ENCODE measurements at places on chromosomes 1 and 21. TPM values are rescaled to one million over a fixed set of nuclear protein-coding genes. Genes with fewer than 3 reads are reported as not detected.

The ACTL8 gene
- total RNA-seq, result not detected

The S100A16 gene
- total RNA-seq, result 159 TPM

The GBP7 gene
- total RNA-seq, result not detected

The PRKCZ gene
- total RNA-seq, result 5.2 TPM

The S100A2 gene
- total RNA-seq, result 2.2 TPM

The LCE1E gene
- total RNA-seq, result not detected

The SLC30A2 gene
- total RNA-seq, result not detected

The LRRC71 gene
- not detected for total RNA-seq

The SERPINC1 gene
- total RNA-seq, result not detected

The ZC3H12A gene
- 21.6 TPM for total RNA-seq

The WNT3A gene
- total RNA-seq, result not detected

The CA6 gene
- not detected for total RNA-seq

DNA sequence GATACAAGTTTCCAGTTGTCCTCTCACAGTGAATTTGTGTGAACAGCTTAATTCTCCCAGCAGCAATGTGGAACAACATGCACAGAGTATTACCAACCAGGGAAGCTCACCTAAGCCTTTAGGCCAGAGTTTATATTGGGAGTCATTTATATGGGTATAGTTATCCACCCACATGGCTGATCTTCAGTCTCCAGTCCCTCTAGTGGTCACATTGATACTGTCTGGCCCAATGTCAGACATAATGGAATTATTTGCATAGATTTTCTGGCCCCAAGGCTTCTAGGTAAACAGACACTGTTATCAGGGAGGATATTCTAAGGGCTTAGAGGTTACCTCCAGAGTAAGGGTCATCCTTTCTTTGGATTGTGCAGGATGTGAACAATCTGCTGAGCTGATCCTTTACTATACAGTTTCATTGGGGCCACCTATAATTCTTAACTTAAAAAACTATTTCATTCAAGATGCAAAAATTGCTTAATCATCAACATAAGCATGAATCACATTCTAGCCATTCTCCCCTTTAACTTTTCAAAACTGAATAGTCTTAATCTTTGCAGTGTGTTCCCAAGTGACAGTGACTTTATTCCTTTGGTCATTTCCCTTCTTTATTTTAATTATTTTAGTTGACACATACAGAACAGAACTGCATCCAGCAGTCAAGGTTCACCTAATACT is 210.9 kb downstream of the LTN1 start:
- DNase-seq, result peak; percentile 57

DNA sequence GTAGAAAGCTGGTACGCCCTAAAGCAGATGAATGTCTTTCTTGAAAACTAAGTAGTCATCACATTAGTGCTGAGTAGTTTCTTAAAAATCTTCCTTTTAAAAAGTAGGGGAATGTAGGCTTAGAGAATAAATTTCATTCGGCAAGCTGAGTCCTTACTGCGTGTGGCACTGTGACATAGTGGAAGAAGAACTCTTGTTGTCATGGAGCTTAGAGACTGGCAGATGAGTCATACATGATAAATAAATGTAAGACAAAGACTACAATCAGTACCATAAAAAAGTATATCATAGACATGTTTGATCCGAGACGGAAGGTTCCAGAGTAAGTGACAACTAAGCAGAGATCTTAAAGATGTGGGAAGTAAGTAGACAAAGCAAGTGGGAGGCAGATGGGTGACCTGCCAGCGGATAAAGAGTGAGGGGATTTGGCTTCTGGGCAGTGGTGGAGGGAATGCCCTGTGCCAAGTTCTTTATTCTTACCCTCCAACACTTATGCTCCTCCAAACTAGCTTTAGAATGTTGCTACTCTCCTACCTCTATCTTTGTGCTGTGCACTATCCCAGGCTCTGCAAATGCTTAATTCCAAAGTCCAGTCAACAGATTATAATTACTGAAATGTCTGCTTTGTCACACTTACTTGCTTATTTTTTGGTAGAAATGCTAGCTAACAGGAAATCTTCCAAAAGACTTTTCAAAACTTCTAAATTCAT is 608.5 kb upstream of the USP24 start:
- DNase-seq, result no peak

GRCh38 chr1:205933671-205934618 is 9.3 kb downstream of the SLC26A9 start:
- DNase-seq, result peak; percentile 12

- DNase-seq, result peak; percentile 19
Measured at GRCh38 chr1:228903434-228904071, 168.3 kb downstream of the RHOU start.

DNA sequence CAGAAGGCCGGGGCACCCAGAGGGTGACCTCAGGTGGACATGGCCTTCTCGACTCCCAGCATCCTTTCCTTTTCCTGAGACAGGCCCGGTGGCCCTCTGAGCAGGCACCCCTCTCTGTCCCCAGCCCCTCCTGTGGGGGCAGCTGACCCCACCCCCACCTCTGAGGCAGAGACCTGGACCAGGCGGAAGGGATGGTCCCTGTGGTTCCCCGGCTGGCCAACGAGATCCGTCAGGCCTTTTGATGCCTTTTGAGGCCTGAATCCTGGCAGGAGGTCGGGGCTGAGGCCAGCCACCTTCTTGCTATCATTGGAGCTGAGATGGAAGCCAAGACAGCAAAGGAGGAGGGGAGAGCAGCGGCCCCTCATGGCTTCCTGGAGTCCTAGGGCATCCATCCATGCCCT is 50.2 kb upstream of the ACTRT2 start:
- no peak for DNase-seq

DNA sequence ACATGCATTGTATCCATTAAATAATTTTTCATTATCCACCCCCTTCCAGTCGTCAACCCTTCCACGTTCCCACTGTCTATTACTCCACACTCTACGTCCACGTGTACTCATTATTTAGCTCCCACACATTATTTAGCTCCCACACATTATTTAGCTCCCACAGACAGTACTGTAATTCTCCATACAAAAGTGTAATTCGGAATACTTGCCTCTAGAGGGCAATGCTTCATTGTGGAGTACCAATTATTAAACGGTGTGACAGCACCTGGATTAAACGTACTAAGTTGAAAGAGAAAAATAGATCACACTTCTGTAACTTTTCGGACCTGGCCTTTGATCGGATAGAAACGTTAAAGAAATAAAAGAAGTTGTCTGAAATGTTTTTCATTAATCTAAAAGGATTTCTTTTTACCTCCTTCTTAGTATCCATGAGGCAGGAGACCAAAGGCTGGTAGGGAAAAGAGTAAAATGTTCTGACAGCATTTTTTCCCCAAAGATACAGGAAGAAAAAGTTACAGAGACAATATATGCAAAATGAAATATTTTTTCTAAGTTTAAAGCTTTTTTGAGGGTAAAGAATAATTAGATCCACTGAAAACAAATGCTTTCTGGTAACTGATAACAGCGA is 99.2 kb downstream of the LHX8 start:
- peak; percentile 13 for DNase-seq

DNA sequence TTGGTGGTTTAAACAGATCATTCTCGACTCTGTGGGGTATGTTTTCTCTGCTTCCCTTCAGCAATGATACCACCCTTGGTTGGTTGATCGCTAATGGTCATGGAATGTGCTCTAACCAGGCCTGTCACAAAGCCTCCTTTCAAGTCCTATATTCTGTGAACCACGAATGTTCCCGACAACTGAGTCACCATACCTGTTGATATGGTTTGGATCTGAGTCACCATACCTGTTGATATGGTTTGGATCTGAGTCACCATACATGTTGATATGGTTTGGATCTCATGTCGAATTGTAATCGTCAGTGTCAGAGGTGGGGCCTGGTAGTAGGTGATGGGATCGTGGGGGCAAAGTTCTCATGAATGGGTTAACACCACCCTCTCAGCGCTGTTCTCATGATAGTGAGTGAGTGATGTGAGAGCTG is 10.2 kb upstream of the CAMK2N1 start:
- no peak for DNase-seq

DNA sequence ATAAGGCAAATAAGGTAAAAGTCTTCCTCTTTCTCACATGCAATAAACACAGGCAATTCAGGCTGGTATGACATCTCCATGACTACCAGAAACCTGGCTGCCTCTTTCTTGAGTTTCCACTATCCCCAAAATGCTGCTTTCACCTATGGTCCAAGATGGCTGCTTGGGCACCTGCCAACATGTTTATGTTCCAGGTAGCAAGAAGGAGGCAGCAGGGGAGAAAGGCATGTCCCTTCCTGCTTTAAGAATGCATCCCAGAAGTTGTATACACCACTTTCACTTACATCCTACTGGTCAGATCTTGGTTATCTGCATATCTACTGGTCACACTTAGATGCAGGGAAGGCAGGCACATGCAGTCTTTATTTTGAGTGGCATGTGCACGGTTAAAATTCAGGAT is 19.4 kb upstream of the ACOT11 start:
- DNase-seq, result no peak

DNA sequence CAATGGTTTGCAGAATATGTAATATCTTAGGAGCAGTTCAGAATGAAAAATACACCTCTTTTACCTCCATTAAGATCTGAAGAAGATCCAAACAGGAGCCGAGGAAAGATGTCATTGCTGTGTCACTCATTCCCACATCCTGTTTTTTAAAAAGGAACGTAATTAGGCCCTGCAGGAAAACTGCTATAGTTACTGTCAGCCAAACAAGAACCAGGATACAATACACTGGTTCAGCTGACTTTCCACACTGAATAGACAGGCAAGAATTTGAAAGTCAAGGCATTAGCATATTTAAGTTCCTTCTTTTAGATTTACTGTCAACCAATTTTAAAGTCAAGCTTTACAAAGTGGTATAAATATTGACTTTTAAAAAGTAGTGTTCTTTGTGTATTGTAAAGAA is 63.8 kb downstream of the IARS2 start:
- DNase-seq, result no peak

- no peak for DNase-seq
Measured at GRCh38 chr1:220565670-220566069, 37.7 kb downstream of the MARK1 start.

DNA sequence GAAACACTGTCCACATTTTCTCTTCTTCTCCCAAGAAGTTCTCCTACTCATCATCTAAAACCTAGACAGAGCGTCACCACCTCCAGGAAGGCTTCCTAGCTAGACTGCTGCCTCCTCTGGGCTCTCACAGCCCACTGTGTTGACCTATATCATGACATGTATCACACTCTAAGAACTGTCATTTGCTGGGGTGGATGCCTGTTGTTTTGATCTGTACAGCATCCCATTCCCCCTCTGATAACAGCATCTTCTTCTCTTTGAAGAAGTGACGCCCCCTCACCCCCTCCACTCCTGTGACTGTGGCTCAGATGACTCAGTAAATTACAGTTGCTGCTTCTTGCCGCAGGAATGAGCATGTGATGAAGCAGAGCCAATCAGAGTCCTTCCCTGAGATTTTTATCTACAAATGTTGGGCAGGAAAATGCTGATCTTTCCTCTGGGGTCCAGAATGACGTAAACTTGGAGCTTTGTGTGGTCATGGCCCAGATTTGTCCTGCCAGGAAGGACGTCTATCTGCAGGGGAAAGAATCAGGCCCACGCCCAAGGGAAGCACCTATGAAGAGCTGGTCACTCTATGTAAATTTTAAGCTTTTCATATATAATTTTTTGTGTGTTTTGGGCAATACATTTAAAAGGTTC is 28.0 kb upstream of the FOXO6 start:
- DNase-seq, result peak; percentile 35

- DNase-seq, result no peak
Measured at GRCh38 chr1:242690849-242691609, 166.5 kb upstream of the PLD5 start.

DNA sequence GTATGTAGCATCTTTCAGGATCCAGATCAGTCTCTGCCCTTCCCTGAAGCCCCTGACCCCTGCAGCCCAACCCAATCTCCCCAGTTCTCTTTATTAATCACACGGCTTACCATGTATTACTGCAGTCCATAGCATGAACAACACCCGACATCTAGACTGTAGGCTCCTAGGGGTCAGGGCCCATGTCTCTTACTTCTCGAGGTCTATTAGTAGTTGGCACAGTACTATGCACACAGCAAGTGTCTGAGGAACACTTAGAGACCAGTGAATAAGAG is 27.1 kb downstream of the CAMK1G start:
- DNase-seq, result no peak

- peak; percentile 54 for DNase-seq
Measured at GRCh38 chr21:34088752-34089151, 15.4 kb downstream of the MRPS6 start.

DNA sequence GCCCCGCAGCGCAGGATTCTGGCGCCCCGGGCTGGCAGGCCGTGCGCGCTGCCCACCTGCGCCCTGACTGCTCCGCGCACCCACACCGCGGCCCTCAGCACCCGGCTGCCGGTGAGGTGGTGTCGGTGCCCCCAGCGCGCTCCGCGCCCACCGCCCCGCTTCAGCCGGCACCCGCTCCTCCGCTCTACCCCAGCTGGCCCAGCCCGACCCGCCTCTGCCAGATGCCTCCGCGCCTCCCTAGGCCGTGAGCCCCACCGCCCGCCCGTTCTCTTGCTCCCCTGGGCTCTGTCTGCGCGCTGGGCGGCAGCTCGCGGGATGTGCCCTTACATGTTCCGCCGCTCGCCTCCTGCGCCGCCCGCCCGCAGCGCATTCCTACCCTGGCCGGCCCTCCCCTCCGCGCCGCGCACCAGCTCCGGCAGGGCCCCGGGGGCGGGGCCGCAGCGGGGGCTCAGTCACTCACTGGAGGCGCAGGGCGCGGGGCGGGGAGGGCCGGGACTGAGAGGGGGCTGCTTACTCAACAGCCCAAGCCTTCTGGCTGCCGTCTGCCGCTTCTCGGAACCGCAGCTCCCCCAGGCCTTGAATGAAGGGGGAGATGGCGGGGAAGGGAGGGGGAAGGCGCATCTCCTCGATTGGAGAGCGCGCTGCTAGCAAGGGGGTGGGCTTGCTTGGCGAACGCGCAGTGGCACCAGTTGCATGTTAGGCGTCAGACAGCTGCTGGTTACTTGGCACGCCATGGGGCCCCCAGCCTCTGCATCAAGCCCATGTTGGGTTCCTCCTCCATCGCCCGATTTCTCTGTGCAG is at the start of gene PHLDA3:
Gene PHLDA3, minus strand, starts transcription at position 345 of the 801 bp plus-strand sequence. CDS start 402 bp downstream, outside the sequence.
- DNase-seq, result peak; percentile 94

DNA sequence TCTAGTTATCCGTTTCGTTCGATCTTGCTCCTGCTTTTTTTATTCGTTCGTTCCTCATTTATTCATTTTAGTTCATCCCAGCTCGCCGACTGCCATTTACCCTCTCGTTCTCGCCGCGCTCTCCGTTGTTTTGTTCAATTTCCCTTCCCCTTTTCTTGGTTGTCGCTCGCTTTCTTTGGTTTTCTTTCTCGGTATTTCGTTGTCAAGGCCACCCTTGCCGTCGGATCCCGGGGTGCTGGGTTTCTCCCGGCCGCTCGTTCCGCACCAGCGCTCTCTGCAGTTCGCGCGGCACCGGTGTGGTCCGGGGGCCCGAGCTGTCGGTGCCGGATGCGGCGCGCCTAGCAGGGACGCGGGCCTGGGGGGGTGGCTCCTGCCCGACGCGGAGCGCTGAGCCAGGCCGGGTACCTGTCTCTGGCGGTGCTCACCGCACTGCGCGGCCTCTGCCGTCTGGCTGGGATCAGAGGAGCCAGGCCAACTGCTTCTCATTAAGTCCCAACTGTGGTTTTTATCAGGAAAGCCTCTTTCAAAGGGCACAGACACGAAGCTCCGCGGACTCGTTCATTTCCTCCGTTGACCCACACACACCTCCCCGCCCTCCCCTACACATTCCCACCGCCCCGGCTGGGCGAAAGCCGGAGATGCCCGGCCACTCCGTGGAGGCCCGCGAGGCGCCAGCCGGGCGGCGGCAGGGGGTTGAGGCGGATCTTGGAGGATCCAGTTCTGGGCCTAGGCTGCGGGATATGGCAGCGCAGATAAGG is 1.6 kb downstream of the ALX3 start:
- no peak for DNase-seq
